Stimulated activated effector memory CD8-positive, alpha-beta T cell treated with anti-CD3 and anti-CD28 coated beads, Interleukin-12 subunit alpha, Interleukin-12 subunit beta, amount 100 ng/mL, for 72 hours (primary cell): ENCODE measurements at places on chromosomes 6 and 20.

- no peak for DNase-seq
These were observed 66.4 kb downstream of the PKHD1 start for GRCh38 chr6:52020945-52021570.

- no peak for DNase-seq
These were observed 39.6 kb upstream of the HS3ST5 start for GRCh38 chr6:114382406-114382805.

DNA sequence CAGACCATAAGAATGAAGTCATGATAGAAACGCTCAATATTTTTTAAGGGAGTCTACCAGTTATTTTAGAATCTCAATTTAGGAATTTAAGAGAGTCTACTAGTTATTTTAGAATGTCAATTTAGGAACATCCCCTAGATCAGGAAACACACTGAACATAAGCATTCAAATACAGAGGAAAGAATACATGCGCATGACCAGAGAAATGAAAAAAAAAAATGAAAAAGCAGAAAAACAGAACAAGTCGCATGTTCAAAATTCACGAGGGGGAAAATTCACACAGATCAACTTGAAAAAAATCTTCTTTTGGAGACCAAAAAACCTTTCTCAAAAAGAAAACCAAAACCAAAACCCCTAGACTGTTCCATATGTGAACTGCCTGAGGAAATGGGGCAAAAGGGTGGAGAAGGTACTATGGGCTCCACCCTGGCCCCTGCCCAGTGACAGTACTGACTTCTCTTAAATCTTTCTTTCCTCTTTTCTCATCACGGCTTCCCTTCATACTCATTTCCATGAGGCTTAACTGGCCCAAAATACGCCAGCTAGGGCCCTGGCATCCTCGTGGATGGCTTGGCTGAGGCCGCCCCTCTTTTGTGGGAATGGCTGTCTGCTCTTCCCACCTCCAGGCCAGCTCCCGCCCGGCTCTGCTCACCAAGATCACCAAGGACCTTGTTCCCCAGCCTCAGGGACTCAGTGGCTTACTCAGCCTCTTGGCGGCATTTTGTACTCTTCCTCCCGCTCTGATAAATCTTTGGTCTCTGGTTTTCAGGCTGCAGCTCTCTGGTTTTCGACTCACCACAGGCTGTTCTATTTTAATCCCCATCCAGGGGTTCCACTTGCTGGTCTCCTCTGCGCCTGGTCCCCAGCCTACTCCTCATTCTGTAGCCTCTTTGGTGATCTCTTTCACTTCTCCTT lies 11.2 kb downstream of the ZBTB2 start:
- peak; percentile 68 for DNase-seq

GRCh38 chr20:37154684-37155298 lies 24.3 kb upstream of the RPN2 start:
- no peak for DNase-seq

- no peak for DNase-seq
These were observed 83.1 kb upstream of the PHACTR2 start for GRCh38 chr6:143594647-143595046.

- no peak for DNase-seq
These were observed 345.1 kb downstream of the KHDRBS2 start for GRCh38 chr6:61940919-61941318.

DNA sequence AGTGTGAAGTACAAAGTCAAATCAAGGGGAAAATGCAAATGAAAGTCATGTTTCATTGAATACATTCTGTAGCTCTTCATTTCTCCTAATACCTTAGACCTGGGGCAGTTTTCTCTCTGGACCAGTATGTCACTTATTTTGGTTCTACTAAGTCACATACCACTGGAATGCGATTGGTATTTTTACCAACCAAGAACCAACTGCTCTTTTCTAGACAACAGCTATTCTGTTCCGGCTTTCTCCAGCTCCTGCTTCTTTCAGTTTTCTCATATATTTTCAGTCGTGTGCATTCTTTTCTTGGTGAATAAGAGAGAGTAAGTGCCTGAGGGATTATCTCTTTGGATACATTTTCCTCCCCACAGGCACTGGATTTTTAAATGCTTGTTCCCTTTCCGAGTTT lies 39.2 kb upstream of the SPACA1 start:
- no peak for DNase-seq

- peak; percentile 17 for DNase-seq
These were observed 707 bp downstream of the MAN1A1 start for GRCh38 chr6:119348748-119349360.

DNA sequence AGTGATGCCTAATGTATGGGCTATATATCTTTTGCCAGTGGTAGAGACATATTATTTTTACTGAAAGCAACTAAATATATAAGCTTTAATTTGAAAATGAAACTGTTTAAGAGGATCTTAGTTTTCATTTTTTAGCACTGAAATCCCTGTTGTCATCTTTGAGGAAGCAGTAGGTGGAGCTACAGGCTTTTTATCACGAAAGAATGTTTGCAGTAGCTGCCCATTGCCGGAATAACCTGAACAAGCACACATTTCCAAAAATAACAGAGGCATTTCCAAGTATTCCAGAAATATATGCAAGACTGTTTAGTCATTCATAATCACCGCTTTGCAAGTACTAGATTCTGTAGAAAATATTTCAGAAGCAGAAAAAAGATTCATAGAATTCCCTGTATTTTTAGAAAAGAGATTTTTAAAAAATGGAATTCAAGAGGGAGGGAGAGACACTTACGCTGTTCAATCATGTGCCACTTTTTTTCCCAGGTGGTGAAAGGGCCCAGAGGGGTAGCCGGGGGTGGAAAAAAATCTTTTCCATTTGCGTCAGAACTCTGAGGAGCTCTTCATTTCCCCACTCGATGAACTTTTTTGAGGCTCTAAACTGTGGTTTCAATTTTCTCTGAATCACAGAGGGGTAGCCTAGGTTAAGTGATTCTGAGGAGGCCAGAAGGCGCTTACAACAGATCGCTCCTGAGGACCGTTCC lies 142.5 kb upstream of the FERMT1 start:
- DNase-seq = no peak

DNA sequence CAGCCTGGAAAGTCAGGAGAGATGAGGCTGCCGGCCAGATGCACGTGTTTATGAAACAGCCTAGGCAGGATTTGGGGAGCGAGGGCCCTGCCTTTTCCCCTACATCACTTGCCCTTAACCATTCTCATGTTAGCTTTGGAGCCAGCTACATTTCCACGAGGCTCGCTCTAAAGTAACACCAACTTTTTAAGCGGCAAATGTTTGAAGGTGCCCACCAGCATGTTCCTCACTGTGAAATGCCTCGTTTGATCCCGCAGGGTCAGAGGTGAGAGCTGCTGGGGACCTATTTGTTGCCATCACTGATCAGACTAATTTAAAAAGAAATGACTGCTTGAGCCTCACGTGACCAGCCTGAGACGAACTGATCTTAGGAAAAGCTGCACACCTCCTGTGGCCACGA lies 51.6 kb upstream of the DACT2 start:
- DNase-seq = no peak

DNA sequence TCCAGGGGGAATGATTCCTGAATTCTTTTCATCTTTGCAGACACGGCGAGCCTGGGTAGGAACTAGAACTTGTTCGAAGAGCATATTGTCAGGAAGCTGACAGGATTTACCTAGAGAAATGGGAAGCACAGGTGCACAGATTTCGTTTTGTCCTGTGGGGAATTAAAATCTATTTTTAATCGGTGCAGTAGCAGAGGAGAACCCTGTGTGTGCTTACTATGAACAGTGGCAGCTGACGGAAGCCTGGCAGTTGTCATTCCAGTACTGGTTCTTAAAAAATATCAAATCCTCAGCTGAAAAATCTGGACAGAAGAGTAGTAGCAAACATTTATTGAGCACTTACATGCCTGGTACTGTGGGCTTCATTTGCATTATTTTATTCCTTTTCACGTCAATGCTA lies 609.0 kb downstream of the QKI start:
- DNase-seq = no peak

GRCh38 chr20:43516251-43516824 lies 8.8 kb downstream of the L3MBTL1 start:
- DNase-seq = no peak

DNA sequence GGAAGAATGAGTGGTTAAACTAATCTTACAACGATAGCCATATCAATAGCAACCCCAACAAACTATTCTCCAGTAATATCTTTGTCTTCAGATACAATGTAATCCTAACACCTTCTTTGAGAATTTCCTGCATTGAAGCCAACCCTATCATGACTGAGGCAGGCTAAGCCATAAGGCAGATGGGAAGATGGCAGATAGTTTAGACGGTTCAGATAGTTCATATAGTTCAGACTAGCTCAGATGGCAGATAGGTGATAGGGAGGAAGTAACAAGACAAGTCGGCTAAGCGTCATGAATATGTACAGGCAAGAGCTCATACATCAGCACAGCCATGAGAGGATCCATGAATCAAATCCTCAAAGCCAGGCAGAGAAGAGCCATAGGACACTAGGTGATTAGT lies 39.1 kb upstream of the BEND6 start:
- DNase-seq = no peak
